Right renal cortex interstitium (tissue), 3 donors: ENCODE measurements at places on chromosomes 3 and 15. TPM values are rescaled to one million over a fixed set of nuclear protein-coding genes. Genes with fewer than 3 reads are reported as not detected.
A peak's percentile ranks its signal among the peaks of the same experiment; 100 is the strongest.

GRCh38 chr3:82044930-82045705, 283.7 kb upstream of the GBE1 start:
- DNase-seq = peak; percentile 7

- DNase-seq = no peak
Observed at GRCh38 chr3:53890726-53891475, 758 bp downstream of the SELENOK start.

GRCh38 chr3:64340641-64341101, 115.4 kb upstream of the PRICKLE2 start:
- DNase-seq = no peak

- no peak for DNase-seq
Observed at GRCh38 chr3:179301645-179302044, 21.2 kb upstream of the ZNF639 start.

DNA sequence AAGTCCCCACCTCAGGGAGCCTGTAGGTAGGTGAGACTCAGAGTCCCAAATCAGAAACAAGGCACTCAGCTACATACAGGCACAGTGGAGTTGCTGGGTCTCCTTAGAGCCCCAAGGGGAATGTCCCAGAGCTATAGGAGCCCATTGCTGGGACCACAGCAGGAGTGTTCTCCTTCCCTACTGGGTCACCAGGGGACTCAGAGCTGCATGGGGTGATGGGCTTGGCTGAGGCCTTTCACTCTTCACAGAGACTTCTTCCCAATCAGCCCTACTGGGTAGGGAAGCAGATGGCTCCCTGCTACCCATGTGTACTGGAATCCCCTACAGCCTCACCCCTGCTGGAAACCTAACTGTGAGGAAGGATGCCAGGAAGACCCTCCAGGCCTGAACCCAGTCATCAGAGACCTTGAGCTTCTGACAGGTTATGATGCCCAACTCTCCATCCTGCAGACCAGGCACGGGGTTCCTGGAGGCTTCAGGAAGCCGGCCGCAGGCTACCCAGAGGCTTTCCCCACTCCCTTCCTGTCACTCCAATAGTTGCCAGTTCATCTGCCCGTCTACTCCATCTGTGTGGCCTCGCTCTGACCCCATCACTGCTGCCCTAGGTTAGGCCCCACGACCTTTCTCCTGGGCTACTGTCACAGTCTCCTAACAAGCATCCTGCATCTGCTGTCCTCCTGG, 24.0 kb downstream of the RASGRF1 start:
- no peak for DNase-seq

- DNase-seq = no peak
Observed at GRCh38 chr15:76134537-76134936, 74.8 kb downstream of the TMEM266 start.

DNA sequence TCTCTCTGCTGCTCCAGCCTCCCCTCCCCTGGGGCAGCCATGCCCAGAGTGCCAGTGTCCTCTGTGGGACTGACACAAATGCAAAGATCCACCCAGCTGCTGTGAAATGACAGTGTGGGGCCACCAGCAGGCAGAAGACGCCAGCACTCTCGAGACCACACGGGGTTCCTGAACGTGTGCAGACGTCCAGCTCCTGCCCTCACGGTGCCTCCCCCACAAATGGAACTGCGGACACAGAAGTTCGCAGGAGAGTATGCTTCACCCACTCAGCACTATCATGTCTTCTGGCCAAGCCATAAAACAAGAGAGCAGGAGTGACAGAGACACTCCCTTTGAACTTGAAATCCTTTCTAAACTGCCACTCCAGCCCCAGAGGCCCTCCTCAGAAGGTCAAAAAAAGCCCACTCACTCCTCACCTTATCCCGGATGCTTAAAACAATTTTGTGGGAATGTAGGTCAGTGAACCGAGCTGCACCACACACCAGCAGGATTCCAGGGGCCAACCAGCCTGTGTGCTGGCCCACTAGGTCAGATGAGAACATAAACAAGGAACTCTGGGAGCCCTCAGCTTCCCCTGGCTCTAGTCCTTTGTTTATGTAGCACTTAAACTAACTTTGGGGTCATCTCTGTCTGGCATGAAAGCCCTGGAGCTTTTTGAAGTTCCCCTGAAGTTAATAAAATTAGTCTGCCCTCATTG, 112.6 kb downstream of the DNAJB8 start:
- DNase-seq = no peak

DNA sequence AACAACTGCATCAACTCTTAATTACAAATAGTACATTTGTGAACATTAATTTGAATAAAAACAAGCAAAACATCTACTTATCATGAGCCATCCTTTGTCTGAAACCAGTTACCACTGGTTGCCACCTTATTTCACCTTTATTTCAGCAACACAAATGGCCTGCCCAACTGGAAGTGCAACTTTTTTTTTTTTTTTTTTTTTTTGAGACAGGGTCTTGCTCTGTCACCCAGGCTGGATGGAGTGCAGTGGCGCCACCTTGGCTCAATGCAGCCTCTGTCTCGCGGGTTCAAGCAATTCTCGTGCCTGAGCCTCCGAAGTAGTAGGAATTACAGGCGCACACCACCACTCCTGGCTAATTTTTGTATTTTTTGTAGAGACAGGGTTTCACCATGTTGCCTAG, 13.1 kb downstream of the WDR82 start:
- no peak for DNase-seq

GRCh38 chr3:113552851-113553250, 20.5 kb downstream of the SIDT1 start:
- no peak for DNase-seq

DNA sequence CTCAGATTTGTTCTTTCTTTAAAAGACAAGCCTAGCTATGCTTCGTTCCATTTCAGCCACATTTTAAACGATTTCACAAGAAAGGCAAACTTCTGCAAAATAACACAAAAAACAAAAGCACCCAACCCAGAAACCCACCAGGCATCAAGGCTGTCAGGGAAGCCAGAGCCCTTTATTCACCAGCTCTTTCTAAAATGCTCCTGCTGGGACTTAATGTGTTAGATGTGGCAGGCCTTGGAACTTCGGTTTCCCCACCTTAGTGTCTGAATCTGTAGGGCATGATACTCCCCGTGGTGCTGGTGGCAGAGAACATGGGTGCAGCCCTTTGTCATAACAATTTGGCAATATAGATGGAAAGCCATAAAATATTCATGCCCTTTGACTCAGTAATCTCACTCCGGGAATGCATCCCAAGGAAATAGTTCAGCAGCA, 56.8 kb upstream of the LCTL start:
- DNase-seq = no peak

DNA sequence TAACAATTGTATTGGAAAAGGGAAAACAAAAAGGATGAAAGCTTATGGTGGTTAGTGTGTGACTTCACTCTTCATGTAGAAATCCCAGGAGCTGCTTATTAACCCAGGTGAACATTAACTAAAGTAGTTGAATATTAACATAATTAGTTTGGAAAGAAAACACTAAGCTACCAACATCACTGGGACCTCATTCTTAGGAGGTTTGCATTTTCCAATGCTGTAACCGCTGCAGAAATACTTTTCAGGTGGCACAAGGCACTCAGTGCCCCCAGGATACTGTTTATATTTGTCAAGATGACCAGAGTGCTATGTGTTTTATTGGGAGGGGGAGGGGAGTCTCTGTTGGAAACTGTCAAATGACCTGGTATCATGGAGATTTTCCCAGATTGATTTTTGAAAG, 25.9 kb upstream of the VILL start:
- DNase-seq = peak; percentile 52

GRCh38 chr15:88894819-88895767, at the start of gene HAPLN3:
Gene HAPLN3 (minus strand): TSS chr15:88895544. CDS start chr15:88887298, 8,246 bp downstream.
- DNase-seq = no peak

DNA sequence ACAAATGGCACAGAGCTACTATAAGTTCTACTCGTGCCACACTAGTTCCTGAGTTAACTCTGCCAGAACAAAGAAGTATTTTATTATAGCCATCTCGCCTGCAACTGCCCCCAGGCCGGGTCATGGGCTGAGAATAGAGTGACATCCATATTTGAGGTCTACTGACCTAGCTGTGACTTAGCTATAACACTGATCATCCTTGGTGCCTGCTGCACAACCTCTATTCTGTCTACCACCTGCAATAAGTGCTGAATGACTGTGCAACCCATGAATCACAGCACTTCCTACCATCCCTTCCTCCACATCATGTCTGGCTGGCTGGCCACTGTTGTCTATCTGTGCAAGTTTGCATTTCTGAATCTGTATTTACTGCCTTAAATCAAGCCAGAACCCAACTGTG, 506.5 kb upstream of the TBL1XR1 start:
- DNase-seq = no peak

GRCh38 chr3:65314269-65314668, 626.5 kb upstream of the ADAMTS9 start:
- no peak for DNase-seq

- DNase-seq = no peak
Observed at GRCh38 chr3:170780955-170781354, 89.0 kb downstream of the RPL22L1 start.

DNA sequence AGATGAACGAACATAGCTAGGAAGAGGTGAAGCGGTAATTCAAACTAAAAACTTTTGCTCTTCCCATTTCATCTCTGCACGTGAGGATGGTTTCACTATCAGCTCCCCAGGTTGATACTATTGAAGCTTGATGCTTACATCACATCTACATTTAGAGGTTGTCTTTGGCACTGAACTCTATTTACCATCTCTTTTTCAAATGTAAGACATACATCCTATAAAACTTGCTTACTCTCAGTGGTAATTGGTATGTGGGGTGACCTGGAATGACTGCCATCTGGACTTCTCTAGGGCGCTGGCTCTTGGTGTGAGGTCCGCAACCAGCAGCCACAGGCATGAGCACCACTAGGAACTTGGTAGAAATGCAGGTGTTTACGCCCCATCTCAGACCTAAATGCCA, 118.1 kb downstream of the AKAP13 start:
- no peak for DNase-seq

- no peak for DNase-seq
Observed at GRCh38 chr3:31234145-31234544, 298.6 kb upstream of the STT3B start.

- DNase-seq = no peak
Observed at GRCh38 chr15:89329329-89330084, 5.1 kb downstream of the POLG start.

DNA sequence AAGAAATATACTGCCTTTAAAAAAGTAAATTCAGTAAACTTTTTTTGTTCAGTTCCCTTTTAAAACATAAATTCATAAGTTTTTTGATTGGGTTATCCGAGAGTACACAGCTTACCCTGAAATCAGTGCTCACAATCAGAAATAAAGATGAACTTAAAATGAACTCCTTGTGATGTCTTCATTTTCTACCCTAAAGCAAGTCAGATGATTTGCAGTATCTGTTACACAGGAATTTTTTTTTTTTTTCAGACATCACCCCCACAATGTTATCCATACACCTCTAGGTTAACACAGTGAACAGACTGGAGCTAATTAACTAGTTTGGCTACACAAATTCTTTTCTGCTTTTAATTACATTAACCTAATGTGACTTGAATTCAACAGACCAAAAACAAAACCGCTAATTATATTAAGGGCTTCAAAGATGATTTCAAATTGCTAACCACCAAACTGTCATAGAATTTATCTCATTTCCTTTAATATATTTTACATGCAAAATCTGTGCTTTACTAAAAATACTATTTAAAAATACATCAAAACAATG, 1042.0 kb downstream of the ROBO1 start:
- DNase-seq = no peak

DNA sequence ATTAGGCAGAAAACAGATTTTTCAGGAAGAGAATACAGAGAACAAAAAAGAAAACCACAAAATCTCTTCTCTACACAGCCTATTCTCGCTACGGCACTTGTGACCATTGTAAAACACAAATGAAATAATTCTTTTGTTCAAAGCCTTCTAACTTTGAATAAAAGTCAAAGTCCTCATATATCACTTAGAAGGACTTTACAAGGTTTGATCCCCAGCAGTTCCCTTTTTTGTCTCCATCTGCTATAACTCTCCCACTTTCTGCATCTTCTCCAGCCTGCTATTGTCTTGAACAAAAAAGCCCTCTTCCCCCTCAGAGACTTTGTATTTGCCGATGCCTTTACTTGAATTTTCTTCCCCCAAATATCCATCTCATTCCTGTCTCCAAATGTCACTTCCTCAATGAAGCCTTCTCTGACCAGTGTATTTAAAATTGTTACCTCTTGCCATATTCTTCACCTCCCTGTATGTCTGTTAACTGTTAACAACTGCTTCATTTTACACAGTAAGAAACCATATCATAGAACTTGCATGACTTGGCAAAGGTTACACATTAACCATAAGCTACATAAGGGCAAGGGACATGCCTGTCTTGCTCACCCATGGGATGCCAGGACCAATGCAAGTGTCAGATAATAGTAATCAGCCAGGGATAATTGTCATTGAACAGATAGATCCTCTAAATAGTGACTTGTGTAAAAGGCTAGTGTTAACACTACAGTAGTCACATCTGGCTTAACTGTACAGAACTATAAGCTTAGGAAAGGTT, 122.4 kb downstream of the CBLB start:
- no peak for DNase-seq

DNA sequence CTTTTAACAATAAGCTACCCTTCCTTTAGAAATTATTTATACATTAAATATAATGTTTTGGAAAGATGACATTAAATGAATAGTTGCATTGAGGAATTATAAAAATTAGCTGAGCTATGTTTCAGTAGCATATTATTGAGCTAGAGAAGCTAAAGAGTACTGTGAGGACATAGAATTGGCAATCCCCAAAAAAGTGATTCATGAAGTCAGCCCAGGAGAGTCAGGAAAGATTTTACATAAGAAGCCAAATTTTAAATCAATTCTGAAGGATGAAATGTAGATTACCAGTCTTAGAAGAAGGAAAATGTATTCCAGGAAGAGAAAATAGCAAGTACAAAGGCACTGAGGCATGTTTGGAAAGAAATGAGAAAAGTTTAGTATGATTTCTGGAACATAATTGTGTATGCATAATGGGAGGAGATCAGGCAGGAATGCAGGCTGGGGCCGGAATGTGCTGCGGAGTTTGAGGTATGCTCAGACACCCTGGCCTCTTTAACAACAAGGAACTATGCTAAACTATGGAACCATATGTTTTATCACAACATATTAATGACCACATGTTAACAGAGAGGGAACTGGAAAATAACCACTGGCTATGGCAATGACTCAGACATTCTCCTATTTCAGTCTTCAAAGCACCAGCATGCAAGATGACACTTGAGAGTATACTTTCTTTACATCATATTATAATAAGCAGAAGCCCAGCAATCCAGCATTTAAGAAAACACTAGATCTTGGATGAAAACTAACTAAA, 103.3 kb upstream of the COL8A1 start:
- DNase-seq = no peak

DNA sequence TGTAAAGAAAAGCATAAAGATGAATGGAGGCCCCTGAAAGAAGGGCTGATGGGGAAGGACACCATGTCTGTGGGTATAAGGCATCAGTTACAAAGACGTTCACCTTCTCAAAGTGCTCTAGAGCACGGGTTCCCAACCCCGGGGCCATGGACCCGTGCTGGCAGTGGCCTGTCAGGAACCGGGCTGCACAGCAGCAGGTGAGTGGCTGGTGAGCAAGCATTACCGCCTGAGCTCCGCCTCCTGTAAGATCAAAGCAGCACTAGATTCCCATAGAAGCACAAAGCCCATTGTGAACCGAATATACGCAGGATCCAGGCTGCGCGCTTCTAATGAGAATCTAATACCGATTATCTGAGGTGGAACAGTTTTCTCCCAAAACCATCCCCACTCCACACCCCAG, 25.7 kb downstream of the MYO1E start:
- no peak for DNase-seq

Gene REC114
- polyA plus RNA-seq = not detected

Gene LRRC2
- polyA plus RNA-seq = 2.0 TPM

Gene UACA
- 105 TPM for polyA plus RNA-seq

Gene RCCD1
- 16.0 TPM for polyA plus RNA-seq

Gene ESYT3
- polyA plus RNA-seq = 1.4 TPM

Gene MYZAP
- 5.5 TPM for polyA plus RNA-seq

Gene SERINC4
- not detected for polyA plus RNA-seq

Gene ACOX2
- 45.8 TPM for polyA plus RNA-seq

Gene BLM
- polyA plus RNA-seq = 11.3 TPM

Gene CCDC39
- 5.4 TPM for polyA plus RNA-seq
